ENCODE measurements at places on chromosomes 11 and 22. TPM values are rescaled to one million over a fixed set of nuclear protein-coding genes. Genes with fewer than 3 reads are reported as not detected.

GRCh38 chr22:24503137-24503842 is 8.2 kb downstream of the UPB1 start:
- H3K36me3 ChIP-seq: no peaks in the 10 kb centered on the region
- H3K4me3 ChIP-seq: no peak overlapping the region
- DNase-seq: peak; percentile 59
- H3K4me1 ChIP-seq: no peaks in the 10 kb centered on the region
- no peak overlapping the region for H3K27ac ChIP-seq
- H3K27me3 ChIP-seq: no peaks in the 10 kb centered on the region

- H3K4me3 ChIP-seq: no peak overlapping the region
- peaks cover 50% of the 10 kb centered on the region for H3K36me3 ChIP-seq
- peak overlapping the region; percentile 44 for H3K27ac ChIP-seq
- DNase-seq: no peak
These were observed 38.2 kb downstream of the BRD1 start for GRCh38 chr22:49789289-49790141.

- no peak for DNase-seq
- no peak overlapping the region for H3K27ac ChIP-seq
- H3K27me3 ChIP-seq: no peaks in the 10 kb centered on the region
- no peaks in the 10 kb centered on the region for H3K4me1 ChIP-seq
- no peak overlapping the region for H3K4me3 ChIP-seq
These were observed 57.6 kb downstream of the REXO2 start for GRCh38 chr11:114496915-114497314.

BCO2 gene
- total RNA-seq: 6.6 TPM

Data from thyroid gland (tissue), 4 donors.